ENCODE measurements at places on chromosomes 5 and 9.

- no peak for DNase-seq
Observed at GRCh38 chr5:172395483-172395882, 58.8 kb downstream of the SH3PXD2B start.

GRCh38 chr9:4124266-4124665, 175.6 kb downstream of the GLIS3 start:
- no peak for DNase-seq

DNA sequence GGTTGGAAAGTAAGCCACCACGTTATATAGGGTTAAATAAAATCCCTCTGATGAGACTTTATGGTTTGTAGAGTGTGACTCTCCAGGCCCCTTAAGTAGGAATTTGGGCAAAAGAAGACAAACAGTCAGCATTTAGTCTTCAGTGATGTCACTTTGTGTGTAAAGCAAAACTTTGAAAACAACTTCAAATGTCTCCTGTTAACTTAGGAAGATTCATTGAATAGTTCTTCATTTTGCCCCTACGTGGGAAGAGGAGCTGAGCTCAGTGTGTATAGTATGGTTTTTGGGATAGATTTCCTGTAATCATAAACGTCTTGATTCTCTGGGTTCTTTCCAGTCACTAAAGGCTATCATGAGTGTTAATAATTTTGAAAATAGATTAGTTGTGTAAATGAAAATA, 101.3 kb downstream of the GADD45G start:
- DNase-seq: no peak

DNA sequence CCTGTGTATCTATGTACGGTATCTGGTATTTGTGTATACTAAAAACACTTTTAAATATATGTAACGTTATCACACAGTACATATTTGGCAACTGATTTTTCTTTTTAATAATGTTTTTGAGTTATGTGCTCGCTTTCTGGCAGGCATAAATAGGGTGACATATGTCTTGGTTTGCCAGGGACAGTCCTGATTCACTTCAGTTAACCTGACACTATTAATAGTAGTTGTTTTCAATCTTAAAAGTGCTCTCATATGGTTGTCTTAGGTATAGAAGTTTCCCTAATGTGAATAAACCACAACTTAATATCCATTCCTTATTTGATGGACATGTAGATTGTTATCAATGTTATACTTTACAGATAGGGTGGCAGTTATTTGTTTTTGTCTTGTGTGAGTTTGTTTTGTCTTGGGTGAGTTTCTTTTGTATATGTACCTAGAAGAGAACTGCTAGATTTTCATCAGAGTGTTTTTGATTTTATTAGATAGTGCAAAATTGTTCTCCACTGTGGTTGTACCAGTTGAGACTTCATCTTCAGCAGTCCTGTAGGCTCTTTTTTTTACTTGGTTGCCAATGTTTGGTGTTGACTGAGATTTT, 7.9 kb downstream of the G3BP1 start:
- DNase-seq: no peak

- DNase-seq: no peak
Observed at GRCh38 chr5:6714226-6715041, 1.2 kb downstream of the TENT4A start.

- DNase-seq: no peak
Observed at GRCh38 chr5:113330533-113331208, 104.1 kb downstream of the TSSK1B start.

Data from Caki2 (cell line).